ENCODE measurements at places on chromosomes 2 and 18.

DNA sequence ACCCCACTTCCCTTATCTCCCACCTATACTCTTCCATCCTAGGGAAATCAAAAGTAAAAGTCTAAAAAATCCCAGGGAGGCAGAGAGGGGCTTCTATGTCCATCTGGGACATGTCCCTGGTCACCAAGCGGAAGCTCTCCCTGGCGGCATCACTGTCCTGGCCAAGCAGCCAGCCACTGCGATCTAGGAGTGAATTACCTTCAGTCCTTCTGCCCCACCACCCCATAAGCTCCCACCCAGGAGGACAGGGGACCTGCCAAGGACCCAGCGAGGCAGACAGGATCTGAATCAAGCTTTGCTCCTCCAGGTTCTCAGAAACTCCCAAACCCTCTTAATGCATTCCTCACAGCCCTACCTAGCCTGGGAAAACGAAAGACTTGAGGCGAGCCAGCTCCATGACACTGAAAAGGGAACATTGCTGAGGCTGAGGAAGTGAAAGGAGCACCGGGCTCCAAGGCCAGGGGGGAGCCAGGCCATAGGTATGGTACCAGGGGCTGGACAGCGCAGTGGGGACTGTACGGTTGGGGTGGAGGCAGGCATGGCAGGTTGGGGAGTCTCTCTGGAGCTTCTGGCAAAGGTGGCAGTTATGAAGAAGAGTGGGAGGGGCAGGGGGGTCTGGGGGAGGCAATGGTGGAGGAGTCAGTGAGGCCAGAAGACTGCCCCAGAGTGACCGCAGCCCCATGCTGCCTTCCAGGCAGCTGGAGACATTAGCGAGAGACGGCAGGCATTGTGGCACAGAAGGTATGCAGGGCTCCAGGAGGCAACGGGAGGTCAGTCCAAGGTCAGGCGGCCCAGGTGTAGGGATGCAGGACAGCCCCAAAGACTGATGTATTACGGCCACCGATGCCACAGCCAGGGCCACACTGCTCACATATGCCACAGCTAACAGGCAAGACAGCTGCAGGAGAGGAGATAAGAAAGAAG, 2.7 kb upstream of the SLC23A3 start:
- no peak for DNase-seq

DNA sequence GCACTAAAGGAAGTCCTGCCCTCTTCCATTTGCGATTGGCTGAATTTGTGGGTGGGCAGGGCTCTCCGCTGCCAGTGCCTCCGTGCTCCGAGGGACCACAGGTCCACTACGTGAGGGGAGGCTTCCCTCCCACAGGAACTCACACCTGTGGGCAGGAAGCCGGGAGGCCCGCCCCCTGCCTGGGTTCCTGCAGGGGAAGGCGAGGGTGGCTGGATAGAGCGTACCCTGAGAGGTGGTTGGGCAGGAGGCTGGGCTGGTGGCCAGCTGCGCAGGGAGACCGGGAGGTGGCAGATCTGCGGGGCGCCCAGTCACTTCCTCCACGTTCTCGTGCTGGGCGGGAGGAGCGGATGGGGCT, 47.0 kb upstream of the PTH2R start:
- no peak for DNase-seq

DNA sequence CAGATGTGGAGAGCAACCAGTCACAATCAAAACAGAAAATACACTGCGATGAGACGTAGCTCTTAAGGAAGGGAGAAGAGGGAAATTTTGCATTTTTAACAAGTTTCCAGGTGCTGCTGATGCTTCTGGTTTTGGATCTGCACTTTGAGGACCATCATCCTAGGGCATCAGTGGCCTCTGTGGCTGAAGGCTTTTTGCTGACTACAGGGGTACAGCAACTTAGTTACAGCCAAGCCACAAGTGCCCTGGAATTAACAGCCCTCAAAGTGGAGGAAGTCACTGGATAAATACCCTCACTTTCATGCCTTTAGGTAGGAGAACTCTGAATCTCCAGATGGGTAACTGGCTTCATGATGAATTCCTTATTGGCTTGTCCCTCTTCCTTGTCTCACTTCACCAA, 700.9 kb downstream of the TMEM182 start:
- DNase-seq: no peak

- DNase-seq: no peak
These were observed 290.1 kb downstream of the CLIP4 start for GRCh38 chr2:29405266-29405665.

DNA sequence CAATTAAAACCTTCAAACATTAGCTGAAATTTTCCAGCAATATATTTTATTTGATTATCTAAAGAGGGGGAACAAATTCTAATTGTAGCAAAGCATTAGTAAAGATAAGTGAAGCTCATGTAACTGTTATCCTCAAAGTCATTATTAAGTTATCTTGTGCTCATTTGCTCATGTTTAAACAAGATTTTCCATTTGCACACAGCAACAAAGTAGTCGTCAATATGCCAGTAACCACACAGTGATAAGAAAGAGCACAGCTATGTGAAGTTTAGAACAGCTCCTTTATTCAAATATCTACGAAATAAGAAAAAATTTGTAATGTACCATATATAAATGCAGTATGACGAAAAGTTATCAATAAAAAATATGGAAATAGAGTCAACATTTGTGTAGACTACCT, 159.5 kb downstream of the ERBB4 start:
- no peak for DNase-seq

DNA sequence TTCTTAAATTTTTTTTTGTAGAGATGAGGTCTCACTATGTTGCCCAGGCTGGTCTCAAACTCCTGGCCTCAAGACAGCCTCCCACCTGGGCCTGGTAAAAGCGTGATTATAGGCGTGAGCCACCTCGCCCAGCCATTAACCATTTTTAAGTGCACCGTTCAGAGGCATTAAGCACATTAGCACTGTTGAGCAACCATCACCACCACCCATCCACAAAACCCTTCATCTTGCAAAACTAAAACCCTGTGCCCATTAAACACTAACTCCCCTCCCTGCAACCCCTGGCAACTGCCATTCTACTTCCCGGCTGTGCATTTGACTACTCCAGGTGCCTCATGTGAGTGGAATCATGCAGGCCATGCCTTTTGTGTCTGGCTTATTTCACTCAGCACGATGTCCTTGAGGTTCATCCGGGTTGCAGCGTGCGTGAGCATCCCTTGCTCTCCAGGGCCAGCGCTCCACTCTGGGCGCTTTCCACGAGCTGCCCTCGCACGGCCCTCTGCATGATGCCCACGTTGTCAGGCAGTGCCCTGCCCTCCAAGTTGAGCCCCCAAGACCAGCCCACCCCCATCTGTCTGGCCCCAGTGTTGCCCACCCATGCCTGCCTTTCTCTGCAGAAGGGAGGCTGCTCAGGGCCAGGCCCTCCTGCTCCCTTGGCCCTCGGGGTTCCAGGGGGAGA, 63.0 kb upstream of the GLI2 start:
- no peak for DNase-seq

DNA sequence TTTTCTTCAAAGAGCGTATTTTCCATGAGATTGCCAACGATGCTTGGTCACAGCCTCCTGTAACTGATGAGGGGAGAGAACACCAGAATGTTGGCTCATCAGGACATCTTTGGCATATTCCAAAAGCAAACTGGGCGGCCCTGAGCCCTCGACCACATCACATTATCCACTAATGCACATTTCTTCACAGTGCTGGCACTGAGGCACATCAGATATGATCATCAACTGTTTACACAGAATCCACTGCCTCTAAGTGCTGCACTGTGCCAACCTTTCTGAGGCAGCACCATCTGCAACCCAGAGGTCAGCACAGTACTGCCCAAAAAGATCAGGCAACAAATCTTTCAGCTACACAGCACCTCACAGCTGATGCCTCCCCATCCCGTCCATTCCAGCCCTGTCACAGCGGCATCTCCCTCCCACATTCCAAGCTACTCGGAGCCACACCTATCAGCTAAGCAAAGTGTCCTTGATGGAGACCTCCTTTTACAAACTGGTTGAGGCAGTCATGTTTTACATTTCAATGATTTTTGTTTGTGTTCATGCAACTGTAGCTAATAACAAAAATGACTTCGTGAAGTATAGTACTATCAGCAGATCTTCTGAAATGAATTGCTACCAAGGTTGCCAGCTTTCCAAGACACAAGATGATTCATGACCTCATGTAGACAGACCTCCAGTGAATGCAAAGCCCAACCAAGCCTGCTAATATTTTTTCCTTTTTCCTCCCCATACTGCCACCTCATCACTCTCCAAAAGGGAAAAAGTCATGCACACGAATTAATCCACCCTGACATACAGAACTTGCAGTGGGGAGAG, 32.3 kb downstream of the MYO5B start:
- DNase-seq: no peak

DNA sequence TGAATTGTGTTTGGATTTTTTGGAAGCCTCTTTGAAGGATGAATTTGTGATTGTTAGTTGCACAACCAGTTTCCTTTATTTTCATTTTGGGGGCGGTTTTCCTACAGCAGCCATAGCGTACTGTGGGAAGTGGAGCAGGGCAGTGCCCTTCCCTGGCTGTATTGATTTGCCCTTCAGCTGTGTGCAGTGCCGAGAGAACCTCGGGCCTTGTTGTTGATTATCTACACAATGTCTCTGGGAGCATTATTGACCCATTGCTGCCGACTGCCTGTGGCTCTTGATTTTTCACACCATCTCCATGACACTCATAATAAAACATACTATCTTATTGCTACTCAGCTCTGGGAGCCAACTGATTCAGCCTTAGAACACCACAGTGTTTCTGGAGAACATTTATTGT, 162.2 kb upstream of the BOD1L2 start:
- DNase-seq: no peak

DNA sequence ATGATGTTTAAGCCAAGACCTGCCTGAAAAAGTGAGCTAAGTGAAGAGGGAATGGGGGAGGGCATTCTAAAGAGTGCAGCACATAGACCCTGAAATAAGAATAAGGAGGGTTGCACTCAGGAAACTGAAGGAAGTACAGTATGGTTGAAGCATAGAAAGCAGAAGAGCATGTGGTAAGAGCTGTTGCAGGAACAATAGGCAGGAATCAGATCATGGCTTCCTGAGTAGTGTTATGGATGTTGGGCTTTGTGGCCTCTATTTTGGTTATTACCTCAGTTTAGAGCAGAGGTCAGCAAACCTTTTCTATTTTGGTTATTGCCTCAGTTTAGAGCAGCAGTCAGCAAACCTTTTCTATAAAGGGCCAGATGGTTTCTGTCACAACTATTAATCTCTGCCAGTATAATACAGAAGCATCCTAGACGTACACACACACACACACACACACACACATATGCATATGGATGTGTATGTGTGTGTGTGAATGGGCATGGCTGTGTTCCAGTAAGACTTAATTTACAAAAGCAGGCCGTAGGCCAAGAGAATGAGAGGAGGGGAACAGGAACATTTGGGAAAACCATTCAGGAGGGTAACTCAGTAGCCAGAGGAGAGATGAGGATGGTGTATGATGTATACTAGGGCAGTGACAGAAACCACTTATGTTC, 91.1 kb upstream of the MYO3B start:
- DNase-seq: no peak

GRCh38 chr18:12397793-12398192, 9.9 kb upstream of the PRELID3A start:
- no peak for DNase-seq

DNA sequence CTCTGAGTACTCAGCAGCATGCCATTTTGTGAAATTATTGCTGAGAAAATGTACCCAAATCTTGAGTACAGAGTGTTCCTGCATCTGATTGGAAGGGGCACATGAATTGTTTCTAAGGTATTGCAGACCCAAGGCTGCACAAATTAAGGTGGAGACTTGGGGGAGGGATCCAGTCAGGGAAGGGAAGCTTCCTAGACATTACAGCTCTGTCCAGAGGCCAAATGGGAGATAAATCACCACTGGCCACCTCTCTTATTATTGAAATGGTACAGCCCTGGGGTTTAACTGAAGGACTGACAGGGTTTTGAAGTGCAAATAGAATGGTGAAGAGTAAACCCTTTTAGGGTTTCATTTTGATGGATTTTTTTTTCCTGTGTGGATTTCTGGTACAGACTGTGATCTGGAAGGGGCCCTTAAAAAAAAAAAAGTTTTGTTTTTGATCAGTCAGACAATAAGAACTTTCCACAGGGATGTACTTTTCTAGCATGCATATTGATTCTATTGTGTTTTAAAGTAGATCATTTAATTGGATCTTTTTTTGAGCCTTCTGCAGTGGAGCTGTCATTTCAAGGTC, 119.4 kb downstream of the GREB1L start:
- DNase-seq: no peak

- no peak for DNase-seq
These were observed 1.2 kb downstream of the TCF7L1 start for GRCh38 chr2:85134255-85134895.

DNA sequence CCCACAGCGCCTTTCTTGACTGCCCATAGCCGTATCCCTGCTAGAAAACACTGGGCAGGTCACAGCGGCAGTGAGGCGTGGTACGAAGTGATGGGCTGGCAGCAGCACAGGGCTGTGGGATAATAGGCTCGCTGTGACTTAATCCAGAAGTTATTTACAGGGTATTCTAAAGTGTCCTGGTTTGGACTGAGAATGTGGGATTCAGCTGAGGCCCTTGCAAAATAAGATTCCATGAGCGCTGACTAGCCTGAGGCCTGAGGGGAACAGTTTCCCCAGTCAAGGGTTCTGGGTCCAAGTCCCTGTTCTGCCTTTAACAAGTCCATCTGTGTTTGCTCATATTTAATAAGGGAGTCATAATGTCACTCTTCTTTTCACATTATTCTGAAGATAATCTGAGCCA, 34.6 kb downstream of the SETBP1 start:
- no peak for DNase-seq

- DNase-seq: no peak
These were observed 247.8 kb upstream of the SIX2 start for GRCh38 chr2:45256867-45257641.

- no peak for DNase-seq
These were observed 454.7 kb downstream of the CBLN2 start for GRCh38 chr18:72089432-72089831.

DNA sequence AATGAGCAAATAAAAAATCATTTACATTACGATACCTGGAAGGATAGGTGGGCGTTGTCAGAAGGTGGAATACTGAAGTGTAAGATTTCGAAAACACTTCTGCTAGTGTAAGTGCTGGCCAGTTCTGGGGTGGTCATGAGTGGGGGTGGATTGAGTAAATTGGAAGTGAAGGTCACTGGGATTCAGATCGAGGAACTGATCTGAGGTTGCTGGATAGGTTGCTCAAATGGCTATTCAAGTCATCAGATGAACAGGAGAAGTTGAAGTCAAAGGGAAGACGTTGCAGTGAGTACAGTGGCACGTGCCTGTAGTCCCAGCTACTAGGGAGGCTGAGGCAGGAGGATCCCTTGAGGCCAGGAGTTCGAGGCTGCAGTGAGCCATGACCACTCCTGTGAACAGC, 95.7 kb downstream of the MALT1 start:
- no peak for DNase-seq

- DNase-seq: no peak
These were observed 2.2 kb upstream of the MAPRE2 start for GRCh38 chr18:35038881-35039491.

DNA sequence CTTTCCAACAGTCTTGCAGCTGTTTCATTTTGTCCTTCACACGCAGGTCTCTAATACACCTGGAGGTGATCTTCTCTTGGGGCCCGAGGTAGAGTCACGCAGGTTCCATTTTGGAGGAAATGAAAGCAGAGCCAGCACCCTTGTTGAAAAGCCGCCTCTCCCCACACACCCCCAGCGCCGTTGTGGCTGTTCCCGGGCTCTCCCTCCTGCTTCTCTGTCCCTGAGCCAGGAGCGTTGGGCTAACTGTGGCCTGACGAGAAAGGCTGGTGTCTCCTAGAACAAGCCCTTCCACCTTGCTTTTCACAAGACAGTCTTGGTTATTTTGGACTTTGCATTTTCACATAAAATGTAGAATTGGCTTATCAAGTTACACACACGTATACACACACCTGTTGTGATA, 16.3 kb downstream of the SNED1 start:
- DNase-seq: no peak
